WTC11 (cell line): ENCODE measurements at places on chromosomes 7 and 10.

- DNase-seq, result no peak
Observed at GRCh38 chr7:96184783-96185182, 137.1 kb downstream of the SLC25A13 start.

DNA sequence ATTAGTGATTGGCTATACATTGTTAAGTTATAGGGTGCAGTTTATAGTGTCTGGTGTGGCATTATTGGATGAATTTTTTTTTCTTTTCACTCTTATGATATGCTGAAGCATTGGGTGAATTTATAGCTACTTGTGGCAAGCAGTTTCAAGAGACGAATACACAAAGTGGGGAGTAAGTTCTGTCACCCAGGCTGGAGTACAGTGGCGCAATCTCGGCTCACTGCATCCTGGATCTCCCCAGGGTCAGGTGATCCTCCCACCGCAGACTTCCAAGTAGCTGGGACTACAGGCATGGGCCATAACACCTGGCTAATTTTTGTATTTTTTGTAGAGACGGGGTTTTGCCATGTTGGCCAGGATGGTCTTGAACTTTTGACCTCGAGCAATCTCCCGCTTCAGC, 6.3 kb upstream of the SIRT1 start:
- DNase-seq, result no peak

DNA sequence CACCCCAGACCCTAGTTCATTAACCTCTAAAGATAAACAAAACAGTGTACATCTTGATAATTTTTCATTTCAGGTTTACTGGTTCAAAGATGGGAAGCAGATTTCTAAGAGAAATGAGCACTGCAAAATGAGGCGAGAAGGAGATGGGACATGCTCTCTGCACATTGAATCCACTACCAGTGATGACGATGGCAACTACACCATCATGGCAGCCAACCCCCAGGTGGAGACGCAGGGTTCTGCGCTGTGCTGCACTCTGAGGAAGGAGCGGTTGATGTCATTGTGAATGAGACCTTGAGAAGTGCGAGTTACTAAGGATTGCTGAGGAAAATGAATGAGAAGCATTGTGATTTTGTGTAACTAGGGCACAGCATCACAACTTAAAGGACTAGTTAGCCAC, 37.6 kb downstream of the ATOH7 start:
- no peak for DNase-seq

DNA sequence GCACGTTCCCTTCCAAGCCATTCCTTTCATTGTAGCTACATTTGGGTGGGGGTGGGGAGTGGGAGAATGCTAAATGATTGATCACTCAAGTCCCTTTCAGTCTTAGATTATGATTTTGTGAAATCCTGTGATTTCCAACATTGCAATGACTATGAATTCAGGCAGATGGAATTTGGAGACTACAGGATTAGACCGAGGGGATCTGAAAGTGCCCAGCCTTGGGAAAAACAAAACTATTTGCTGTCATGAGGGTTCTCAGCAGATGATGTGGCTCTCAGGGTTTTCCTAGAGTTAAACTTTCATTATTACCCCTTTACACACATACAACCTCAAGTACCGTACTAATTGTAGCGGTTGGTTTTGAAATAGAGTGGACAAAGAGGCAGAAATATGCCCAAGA, 4.7 kb downstream of the MACROH2A2 start:
- no peak for DNase-seq

- DNase-seq, result no peak
Observed at GRCh38 chr10:51986516-51986915, 287.1 kb upstream of the CSTF2T start.

GRCh38 chr7:108313086-108313485, 143.2 kb downstream of the NRCAM start:
- no peak for DNase-seq

- DNase-seq, result no peak
Observed at GRCh38 chr7:79292834-79293233, 160.6 kb downstream of the MAGI2 start.

- DNase-seq, result no peak
Observed at GRCh38 chr10:63703113-63703670, 182.0 kb downstream of the REEP3 start.
